NCI-H774 (cell line): ENCODE measurements at places on chromosomes 7 and 10.

GRCh38 chr10:6648894-6649720 is 69.0 kb upstream of the PRKCQ start:
- no peak for DNase-seq

- no peak for DNase-seq
Observed at GRCh38 chr7:147304376-147304775, 1187.8 kb downstream of the CNTNAP2 start.

- no peak for DNase-seq
Observed at GRCh38 chr7:77205706-77206105, 6.1 kb upstream of the FGL2 start.

- DNase-seq = no peak
Observed at GRCh38 chr7:3150027-3150426, 106.4 kb upstream of the CARD11 start.

DNA sequence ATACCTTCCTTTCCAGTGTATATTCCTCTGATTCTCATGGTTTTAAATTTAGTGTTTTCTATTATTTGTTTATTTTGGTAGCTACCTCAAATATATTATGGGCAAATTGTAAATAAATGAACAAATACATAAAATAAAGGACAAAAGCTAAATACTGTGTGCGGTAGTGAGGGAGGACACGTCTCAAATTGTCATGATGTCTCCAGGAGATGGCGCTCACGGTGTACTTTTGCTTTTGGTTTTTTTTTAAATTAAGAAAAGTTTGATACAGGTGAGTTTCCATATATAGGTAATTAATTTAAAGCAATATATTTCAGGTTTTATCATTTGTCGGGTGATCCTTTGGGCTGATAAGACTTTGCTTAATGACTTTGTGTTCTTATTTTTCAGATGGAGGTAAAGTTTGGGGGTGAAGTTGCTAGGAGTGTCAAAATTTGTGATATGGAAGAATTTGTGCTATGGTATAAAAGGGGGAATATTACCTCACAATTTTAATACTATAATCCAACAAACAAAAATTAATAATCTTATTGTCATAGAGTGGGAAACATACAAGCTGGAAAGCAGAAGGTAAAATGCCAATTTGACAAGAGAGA is 68.4 kb upstream of the TMEM229A start:
- DNase-seq = peak; percentile 4

DNA sequence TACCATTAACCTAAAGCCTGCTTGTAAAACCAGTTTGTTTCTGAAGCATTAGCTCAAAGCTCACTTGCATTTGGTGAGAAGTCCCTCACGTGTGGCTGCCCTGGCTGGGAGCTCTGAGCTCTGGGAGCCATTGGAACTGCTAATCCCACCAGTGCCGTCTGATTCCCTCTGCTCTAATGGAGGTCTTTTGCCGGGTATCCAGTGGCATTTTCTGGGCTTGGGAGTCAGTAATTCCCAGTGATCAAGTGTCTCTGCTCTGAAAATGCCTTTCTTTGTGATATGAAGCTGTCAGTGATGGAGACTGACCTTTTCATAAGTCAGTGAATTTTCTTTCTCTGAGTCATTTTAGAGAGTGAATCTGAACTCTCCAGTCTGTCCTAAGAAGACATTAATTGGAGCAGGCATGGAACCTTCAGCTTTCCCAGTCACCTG is 36.9 kb upstream of the FAM20C start:
- DNase-seq = no peak

DNA sequence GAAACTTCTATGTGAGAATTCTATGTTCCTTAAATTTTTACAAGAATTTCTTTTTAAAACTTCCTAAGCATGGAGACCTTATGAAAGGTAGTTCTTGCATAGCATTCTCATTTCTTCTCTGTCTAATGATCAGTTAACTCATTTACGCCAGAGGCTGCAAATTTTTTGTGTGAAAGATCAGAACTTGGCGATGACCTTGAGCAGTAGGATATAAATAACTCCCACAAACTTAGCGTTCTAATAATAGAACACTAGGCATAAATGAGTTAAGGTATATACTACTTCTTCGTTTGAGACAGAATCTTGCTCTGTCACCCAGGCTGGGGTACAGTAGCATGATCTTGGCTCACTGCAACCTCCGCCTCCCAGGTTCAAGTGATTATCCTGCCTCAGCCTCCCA is 13.7 kb downstream of the PILRA start:
- DNase-seq = no peak

DNA sequence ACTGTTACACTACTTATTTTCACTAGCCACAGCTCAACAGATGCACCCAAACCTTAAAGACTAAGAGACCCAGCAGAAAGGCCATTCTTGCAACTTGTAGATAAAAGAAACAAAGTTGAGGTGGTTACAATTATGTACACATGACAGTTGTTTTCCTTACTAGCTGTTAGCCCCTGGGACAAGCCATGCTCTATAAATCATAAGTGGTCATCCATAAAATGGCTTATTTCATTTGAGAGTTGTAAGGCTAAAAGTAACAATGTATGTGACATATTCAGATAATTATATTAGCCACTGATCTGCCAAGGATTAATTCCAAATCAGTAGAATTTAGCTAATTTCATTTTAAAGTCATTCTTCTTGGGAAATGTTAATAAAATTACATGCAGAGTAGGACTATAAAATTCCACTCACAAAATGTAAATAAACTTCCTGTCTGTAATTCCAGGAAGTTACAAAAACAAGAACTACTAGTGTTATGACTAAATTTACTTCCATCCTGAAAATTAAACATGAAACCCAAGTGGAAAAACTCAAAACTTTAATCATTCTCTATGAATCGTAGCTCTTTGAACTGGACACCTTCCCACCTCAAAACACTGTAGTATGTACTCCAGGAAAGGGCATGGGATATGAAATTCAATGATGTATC is 13.3 kb downstream of the SLC37A3 start:
- no peak for DNase-seq

- no peak for DNase-seq
Observed at GRCh38 chr7:132650498-132650897, 74.2 kb upstream of the PLXNA4 start.

- DNase-seq = no peak
Observed at GRCh38 chr7:114426382-114426781, 11.8 kb downstream of the FOXP2 start.

DNA sequence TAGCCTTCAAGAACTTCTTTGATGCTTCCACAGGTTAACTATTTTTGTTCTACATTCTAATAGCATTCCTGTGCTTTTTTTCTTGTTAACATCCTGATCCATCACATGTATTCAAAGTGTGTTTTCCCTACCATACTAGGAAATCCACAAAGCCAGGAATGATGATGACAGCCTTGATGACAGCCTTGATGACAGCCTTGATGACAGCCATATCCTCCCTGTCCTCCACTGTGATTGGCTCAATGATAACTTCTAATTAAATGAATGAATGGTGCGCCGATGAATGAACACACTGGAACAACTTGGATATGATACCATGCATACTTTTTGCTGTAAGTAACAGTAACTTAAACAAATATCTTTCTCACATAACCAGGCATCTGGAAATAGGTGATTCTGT is 8.3 kb upstream of the TACR2 start:
- DNase-seq = no peak

GRCh38 chr7:81206667-81207360 is 288.0 kb upstream of the SEMA3C start:
- DNase-seq = no peak

DNA sequence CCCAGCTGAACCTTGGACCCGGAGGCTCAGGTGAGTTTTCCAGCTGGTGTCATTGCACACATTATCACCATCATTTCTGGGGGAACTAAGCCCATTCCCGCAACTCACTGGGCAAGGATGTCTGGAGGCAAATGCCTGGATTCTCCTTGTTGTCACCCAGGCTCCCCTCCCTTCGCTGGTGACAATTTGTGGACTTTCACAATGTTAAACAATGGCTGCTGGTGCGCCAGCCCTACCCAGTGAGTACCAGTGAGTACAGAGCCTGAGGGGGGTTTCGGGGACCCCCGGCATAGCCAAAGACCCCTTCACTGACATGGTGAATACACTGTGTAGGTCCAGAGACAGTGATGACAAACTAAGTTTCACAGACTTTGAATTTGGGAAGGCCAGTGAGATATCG is 189.2 kb downstream of the ADARB2 start:
- no peak for DNase-seq

DNA sequence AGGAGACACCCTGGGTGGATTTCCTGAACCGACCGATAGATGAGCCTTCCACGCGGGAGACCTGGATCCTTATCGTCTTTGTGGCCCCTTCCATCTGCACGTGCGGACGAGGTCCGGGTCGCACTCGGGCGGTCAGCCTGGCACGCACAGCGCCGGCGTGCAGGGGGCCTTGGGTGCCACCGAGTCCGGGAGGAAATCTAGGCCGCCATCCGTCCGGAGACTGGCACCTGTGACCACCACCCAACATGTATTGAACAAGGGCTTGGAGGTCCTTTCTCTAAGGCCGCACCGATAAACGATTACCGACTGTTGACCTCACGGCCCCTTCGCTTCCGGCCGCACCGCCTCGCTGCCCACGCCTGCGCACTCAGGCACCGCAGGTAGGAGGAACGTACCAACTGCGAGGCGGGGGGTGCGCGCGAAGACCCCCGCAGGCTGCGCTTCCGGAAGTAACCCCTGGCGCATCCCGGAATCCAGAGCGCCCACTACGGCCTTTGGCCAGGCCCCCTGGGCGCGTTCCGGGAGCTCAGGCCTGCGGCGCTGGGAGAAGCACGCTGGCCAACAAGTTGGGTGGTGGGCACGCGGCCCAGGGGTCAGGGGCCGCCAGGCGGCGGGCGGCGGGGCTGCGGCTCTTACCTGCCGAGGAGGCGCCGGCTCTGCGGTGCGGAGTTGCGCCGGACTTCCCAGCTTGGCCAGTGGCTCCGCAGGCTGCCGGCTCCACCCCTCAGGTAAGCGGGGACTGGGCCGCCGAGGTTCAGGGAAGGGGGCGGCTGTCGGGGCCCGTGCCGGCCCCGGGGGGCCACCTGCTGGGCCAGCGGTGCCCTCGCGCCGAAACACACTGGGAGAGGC is at the start of the genes ACTR3C and LRRC61:
ACTR3C (minus strand) TSS at position 713 of the 849 bp plus-strand sequence. CDS start 28,249 bp downstream, outside the sequence.
LRRC61 (plus strand) TSS at position 523 of the 849 bp plus-strand sequence. CDS start 13,507 bp downstream, outside the sequence.
- peak; percentile 73 for DNase-seq

GRCh38 chr7:35258125-35258867 is 4.4 kb upstream of the TBX20 start:
- DNase-seq = no peak

- peak; percentile 10 for DNase-seq
Observed at GRCh38 chr10:101301111-101301731, 52.7 kb upstream of the BTRC start.
